Activated T-helper 9 cell treated with anti-CD3 and anti-CD28 coated beads, Interleukin-2, amount 50 U/mL, for 16 hours (primary cell): ENCODE measurements at places on chromosomes 16 and 17.

- DNase-seq = no peak
Measured at GRCh38 chr17:77382966-77383612, 242.3 kb downstream of the SEC14L1 start.

DNA sequence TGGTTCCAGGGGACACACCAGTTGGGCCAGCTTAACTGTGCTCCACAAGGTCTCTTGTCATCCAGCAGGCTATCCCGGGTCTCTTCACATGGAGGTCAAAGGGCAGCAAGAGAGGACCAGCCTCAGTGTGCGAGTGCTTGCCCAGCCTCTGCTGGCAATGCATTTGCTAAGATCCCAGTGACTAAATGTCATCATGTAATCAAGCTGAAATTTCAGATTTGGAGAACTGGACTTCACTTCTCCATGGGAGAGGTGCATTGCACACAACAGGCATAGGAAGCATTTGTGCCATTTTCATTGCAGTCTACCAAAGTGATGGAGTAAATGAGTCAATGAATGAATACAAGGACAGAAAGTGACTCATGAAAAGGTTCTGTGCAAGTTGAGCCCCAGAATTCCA is 51.2 kb upstream of the KDM8 start:
- no peak for DNase-seq

GRCh38 chr16:21060027-21060510 is 90.6 kb downstream of the DNAH3 start:
- no peak for DNase-seq

DNA sequence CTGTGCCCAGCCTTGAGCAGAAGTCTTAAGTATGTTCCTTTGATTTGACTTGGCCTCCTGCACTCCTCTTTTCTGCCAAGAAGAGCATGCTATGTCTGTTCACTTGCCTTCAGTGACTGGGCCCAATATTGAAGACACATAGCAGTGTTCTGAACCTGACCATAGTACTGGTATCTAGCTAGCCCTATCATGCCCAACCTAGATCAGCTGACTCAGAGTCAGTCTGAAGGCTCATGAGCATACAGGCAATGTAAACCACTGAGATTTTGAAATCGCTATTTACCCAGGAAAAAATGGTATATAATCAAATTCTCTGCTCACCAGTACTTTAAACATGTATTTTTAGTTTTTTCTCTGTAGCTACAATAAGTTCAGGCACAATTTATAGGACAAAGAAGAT is 129.4 kb downstream of the TANC2 start:
- DNase-seq = no peak

DNA sequence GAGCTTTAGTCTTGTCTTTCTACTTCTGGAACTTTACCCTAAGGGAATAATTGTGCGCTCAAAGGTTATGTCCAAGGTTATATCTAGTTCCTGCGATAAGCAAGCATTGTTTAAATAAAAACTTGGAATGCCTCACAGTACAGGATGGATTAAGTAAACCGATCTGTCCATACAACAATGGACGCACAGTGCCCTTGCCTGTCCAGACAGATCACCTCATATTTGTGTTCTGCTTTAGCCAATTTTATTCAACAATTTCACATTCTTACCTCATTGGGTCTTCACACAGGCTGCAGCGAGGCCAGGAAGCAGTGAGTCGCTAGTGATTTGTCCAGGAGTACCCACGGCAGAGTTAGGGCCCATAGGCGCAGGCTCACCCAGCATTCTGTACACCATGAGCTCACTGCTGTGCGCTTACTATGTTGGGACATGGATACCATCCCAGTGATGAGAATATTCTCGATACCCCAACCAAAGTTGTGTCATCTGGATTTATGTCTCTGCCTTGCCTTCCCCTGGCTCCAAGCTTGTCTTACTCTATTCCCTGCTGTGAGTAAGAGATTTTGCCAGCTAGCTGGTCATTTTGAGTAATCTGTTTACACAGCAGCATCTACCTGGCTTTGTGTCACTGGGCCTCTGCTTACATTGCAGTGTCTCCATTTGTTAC is 39.8 kb downstream of the USP43 start:
- no peak for DNase-seq

DNA sequence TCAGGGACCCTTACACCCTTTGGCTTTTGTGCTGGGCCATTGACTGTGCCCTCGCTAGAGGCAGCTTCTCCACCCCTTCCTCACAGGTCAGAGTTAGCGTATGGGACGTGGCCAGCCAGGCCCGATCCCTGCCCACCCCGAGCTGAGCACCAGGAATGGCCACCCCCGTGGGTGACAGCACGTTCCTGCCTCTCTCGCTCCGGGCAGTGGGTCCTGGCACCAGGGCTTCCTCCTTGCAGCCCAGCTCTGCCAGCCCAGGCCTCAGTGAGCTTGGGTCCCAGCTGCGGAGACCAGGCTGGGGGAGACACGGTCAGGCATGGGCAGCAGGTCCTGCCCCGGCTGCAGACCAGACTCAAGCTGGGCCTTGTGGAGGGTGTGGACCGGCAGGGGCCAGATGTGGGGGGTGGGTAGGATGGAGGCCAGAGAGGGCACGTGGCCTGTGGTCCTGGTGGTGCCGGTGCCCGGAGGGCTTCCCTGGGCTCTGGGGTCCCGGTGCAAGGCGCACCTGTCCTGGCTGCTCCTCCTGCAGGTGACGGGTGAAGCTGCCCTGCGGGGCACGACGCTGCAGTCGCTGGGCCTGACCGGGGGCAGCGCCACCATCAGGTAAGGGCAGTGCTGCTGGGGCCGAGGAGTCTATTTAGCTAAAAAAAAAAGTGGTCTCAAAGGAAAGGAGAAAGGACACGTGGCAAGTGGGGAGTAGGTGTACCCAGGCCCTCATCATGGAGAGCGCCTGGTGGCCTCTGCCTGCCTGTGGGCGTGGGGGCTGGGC is 18.2 kb downstream of the ASPSCR1 start:
- DNase-seq = no peak

DNA sequence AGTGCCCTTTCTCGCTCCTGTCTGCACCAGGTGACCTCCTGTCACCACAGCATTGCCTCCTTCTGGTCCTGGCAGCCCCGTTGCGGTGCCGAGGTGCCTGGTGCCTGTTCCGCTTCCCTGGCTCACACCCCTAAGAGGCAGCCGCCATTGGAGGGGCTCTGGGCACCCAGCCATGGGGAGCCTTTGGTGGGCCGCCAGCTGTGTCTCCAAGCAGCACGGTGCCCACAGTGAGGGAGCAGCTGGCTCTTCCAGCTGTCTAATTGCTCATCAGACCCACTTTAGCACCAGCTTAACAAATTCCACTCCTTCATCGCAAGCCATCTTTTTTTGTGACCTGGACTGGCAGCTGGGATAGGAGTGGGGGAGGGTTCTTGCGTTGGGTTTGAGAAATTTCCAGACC is 276.1 kb downstream of the SNX29 start:
- no peak for DNase-seq

DNA sequence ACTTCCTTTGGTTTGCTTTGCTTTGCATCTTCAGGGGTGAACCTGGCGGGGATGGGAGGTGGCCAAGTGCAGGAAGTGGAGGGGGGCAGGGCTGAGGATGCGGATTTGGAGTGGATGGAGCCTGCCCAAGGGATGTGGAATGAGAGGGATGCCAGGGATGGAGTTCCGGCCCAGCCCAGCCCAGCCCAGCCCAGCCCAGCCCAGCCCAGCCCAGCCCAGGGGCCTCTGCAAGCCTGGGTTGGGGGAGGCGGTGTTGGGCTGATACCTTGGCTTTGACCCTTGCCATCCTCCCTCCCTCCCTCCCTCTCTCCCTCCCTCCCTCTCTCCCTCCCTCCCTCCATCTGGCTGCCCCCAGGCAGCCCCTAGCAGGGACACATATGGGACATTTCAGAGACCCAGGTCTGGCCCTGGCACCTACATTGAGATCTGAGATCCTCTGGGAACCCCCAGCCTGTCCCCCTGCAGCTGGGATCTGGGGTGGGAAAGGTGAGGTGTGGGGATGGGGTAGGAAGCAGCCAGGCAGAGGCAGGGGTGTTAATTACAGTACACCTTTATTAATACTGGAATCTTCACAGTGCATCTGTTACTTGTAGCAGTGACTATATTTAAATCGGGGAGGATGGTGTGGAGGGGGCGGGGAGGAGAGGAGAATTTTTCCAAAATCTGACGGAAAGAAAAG is 14.5 kb downstream of the IL34 start:
- no peak for DNase-seq

- DNase-seq = no peak
Measured at GRCh38 chr17:75144816-75145512, 9.3 kb downstream of the JPT1 start.

DNA sequence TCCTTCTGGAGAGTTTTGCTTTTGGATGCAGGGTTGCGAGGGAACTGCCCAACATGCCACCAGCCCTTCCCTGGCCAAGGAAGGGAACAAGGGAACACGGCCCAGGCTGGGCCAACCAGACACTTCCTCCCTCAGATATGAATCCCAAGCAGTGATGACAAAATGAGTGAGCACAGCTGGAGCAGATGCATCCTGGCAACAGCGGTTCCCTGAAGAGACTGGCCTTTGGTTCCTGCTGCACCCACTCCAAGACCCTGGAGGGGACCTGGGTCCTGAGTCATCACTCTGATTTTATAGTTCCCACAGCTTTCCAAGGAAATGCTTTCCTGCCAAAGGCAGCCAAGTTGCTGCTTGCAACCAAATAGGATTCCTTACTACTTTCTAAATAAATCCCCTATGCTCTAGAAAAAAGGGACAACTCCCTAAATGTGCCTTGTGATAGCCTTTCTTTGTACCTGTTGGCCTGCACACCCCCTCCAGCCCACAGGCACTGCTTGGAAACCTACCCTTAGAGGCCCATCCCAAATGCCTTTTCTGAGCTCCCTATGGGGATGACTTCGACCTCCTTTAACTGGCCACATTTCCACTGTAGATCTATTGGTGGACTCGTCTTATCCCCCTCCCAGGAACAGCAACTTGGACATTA is 5.3 kb downstream of the ST3GAL2 start:
- DNase-seq = no peak

- no peak for DNase-seq
Measured at GRCh38 chr16:49564496-49565229, 191.1 kb downstream of the C16orf78 start.

GRCh38 chr17:75516619-75517296 is 430 bp downstream of the TSEN54 start:
- DNase-seq = peak; percentile 21

GRCh38 chr17:34076743-34077631 is 178.1 kb upstream of the CCL2 start:
- DNase-seq = no peak

DNA sequence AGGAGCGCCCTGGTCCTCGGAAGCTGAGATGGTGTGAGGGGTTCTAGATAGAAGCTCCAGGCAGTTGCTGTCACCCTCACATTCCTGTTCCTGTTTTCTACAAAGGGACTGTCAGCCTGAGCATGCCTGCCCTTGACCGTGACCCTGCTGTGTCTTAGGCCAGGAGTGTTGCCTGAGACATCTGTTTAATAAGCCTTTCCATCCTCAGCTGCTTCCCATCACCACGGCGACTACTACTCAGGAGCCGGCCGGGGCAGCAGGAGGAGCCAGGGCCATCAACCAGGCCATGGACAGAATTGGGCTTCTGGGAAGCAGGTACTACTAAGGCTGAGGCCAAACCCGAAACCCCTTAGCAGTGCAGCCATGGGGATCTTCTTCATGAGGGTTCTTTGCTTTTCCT is 151.4 kb downstream of the KATNIP start:
- DNase-seq = no peak

DNA sequence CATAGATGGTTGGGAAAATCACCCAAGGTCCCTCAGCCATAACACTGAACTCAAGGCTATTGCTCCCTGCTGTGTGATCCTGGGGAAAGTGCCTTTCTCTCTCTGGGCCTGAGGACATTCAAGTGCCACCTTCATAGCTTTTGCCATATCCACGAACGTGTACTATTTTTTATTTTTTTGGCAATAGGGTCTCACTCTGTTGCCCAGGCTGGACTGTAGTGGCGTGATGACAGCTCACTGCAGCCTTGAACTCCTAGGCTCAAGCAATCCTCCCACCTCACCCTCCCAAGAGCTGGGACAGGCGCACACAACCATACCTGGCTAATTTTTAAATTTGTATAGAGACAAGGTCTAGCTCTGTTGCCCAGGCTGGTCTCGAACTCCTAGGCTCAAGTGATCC is 10.6 kb downstream of the PLLP start:
- no peak for DNase-seq
